ENCODE measurements at places on chromosomes 1 and 21. TPM values are rescaled to one million over a fixed set of nuclear protein-coding genes. Genes with fewer than 3 reads are reported as not detected.

OR2T29 gene
- not detected for total RNA-seq

GRCh38 chr1:98688110-98688739, 26.7 kb downstream of the SNX7 start:
- DNase-seq = no peak

DNA sequence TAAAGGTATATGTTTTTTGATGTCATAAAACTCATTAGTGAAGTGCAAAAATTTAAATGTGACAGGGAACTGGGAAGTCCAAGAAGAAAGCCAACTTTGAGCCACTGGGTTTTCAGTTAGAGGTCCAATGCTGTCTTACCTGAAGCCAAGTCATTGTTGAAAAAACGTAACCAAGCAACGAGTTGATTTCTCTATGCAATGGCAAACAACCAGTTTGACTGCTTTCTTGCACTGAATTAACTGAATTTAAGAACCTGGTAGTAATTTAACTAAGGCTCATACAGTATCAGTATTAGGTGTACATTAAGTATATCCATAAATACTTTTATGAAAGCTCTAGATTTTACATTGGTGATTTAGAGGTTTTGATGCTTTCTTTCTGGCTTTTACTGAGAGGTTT, 20.2 kb upstream of the S1PR1 start:
- no peak for DNase-seq

GRCh38 chr1:117284399-117285215, 73.9 kb upstream of the VTCN1 start:
- peak; percentile 79 for DNase-seq

GRCh38 chr1:7290971-7291970, 479.8 kb upstream of the VAMP3 start:
- DNase-seq = peak; percentile 69
